ENCODE measurements at places on chromosomes 7 and 10. TPM values are rescaled to one million over a fixed set of nuclear protein-coding genes. Genes with fewer than 3 reads are reported as not detected.

NPY4R2 gene
- polyA plus RNA-seq: not detected

C10orf143 gene
- 15.6 TPM for polyA plus RNA-seq

GLI3 gene
- 0.17 TPM for polyA plus RNA-seq

LRRC18 gene
- not detected for polyA plus RNA-seq

NUTM2B gene
- 0.57 TPM for polyA plus RNA-seq

All from spleen (tissue), 13 donors.